ENCODE measurements at places on chromosomes 16 and 17. TPM values are rescaled to one million over a fixed set of nuclear protein-coding genes. Genes with fewer than 3 reads are reported as not detected.
A peak's percentile ranks its signal among the peaks of the same experiment; 100 is the strongest.

GRCh38 chr16:20026361-20027072, 47.2 kb downstream of the GPR139 start:
- DNase-seq = no peak

GRCh38 chr16:69005641-69006355, 99.7 kb upstream of the HAS3 start:
- no peak for DNase-seq

- DNase-seq = no peak
Measured at GRCh38 chr16:22646948-22647556, 136.4 kb downstream of the NPIPB5 start.

- no peak for DNase-seq
Measured at GRCh38 chr16:28163699-28164098, 48.1 kb downstream of the XPO6 start.

Gene KCNJ12
- total RNA-seq = under 0.01 TPM

DNA sequence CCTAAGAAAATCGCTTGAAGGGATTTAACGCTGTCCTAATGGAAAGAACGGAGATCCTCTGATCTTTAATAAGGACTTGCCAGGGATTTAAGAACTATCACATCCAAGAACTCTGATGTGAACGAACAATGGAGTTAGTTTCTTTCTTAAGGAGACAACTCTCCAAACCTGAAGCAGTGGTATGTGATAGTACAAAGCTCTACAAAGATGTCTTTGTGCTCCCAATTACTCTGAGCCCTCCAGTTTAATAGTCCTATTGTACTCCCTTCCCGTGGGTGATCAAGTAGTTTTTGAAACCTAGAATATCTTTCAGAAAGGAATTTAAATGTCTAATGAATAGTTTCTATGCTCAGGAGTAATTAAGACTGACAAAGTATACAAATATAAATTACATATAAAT, 123.8 kb downstream of the FTO start:
- DNase-seq = no peak

DNA sequence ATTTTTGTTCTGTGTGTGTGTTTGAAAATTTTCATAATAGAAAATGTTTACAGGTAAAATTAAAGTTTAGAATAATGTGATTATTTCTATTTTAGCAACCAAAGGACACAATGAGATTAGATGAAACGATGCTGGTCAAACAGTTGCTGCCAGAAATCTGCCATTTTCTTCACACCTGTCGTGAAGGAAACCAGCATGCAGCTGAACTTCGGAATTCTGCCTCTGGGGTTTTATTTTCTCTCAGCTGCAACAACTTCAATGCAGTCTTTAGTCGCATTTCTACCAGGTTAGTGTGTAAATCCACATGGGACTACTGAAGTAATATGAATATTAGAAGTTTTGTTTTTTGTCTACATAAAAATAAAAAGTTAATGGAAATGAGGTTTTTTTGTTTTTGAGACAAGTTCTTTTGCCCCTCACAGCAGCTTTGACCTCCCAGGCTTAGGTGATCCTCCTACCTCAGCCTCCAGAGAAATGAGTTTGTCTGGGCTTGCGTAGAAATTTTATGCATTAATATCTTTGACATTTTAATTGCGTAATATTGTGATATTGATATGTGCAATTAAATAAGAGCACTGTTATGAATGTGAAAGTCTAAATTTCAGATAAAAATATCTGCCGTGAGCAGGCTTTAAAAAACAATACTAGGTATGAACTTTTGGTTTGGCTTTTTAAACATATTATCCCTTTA, 68.5 kb downstream of the NF1 start:
- DNase-seq = no peak

Gene ALOX15B
- total RNA-seq = not detected

GRCh38 chr16:55622930-55623561, 32.7 kb upstream of the SLC6A2 start:
- DNase-seq = no peak

Gene PPY
- not detected for total RNA-seq

DNA sequence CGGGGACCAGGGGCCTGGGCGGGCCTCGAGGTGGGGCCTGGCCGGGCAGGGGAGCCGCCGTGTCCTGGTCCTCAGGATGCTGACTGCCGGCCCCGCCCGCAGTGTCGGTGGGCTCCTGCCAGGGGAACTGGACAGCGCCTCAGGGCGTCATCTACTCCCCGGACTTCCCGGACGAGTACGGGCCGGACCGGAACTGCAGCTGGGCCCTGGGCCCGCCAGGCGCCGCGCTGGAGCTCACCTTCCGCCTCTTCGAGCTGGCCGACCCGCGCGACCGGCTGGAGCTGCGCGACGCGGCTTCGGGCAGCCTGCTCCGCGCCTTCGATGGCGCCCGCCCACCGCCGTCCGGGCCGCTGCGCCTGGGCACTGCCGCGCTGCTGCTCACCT, 2.3 kb upstream of the PAQR4 start:
- no peak for DNase-seq

DNA sequence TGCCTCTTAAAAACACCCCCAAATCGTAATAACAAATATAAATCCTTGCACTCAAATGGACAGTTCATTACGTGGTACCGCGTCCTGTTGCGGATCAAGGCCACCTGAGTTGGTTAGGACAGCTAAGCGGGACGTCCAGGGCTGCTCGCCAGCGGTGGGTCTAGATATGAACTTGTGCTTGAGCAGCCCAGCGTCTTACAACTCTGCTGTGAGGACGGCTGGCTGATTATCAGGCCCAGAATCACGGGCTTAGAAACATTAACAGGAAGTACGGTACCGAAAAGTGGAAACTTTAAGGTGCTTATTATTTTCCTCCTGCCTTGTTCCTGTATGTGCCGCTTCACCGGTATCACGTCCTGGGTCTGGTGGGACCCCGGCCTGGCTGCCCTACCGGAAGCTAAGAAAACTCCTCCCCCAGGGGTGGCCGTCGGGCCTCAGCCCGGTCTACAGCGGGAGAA, 832 bp upstream of the SRRM2 start:
- no peak for DNase-seq

Gene KARS1
- 139 TPM for total RNA-seq

GRCh38 chr16:80997139-80997798, 9.4 kb downstream of the CMC2 start:
- DNase-seq = peak; percentile 56

Gene RAPGEFL1
- total RNA-seq = 2.6 TPM

Gene EMC6
- total RNA-seq = 12.6 TPM

GRCh38 chr16:49337814-49338350, 35.7 kb upstream of the C16orf78 start:
- DNase-seq = no peak

Gene EVPLL
- not detected for total RNA-seq

Gene DNAAF1
- total RNA-seq = not detected

Gene HBM
- not detected for total RNA-seq

DNA sequence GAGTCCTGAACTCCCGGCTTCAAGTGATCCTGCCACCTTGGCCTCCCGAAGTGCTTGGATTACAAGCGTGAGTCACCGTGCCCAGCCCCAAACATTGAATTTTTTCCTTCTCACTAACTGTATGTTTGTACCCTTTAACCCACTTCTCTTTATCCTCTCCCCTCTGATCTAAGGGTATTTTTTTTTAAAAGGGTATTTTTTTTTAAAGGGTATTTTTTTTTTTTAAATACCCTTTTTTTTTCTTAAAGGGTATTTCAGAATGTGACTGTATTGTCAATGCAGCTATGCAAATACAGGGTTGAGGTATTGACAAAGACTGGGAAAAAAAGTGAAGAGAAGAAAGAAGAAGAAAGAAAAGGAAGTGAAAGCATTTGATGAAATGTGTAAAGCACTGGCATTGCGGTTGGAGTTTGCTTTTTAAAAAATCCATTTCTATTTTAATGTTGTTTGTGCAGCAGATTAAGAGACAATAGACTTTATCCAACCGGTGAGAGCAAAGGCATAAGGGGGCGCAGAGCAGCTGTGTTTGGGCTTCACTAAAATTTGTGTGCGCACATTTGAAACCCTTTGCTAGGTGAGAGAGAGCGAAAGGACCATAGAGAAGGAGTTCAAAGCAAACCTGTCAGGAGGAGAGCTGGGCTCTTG, 42.4 kb downstream of the SYT17 start:
- DNase-seq = peak; percentile 12

- DNase-seq = no peak
Measured at GRCh38 chr17:72536788-72537187, 416.0 kb downstream of the SOX9 start.

DNA sequence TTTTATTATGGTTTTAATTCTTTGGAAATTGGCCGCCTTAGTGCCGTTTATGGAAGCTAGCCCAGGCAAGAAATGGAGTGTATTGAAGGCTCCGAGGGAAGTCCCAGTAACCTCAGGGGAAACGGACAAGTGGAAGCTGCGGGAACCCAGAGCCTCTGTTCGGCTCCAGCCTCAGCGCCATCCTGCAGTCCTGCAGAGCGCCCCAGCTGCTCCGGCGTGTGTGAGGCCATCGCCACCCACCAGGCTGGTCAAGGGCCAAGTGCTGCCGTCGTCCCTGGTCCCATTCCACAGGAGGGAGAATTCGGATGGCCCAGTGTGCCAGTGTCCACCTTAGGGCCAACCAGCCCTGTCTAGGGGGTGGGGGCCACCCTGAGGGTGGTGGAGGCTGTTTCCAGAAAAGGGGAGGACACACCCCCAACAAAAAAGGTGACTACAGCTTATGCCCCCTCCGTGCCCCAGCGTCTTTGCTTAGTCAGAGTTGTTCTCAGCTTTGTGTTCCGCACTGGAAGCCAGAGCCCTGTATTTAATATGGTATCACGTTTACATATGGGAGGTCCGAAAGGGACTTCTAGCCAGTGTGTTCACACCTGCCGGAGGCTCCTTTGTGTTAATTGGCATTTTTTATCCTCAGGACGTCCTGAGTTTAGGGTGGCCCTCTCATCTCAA, 13.0 kb downstream of the MGRN1 start:
- DNase-seq = no peak

DNA sequence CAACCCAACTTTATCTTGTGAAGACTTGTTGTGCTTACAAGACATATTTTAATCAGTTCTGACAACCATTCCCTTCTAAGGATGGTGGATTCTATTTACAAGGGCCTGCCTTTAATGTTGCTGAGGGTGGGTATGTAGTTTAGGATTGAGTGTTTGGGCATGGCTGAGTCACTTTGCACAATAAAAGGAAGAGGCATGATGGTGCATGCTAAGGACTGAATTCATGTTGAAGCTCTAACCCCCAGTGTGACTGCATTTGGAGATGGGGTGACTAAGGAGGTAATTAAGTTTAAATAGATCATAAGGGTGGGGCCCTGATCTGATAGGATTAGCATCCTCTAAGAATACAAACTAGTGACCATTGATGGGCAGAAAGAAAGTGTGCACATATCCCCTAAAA, 196.1 kb upstream of the HS3ST3A1 start:
- DNase-seq = no peak

Gene CTF1
- 3.5 TPM for total RNA-seq

- no peak for DNase-seq
Measured at GRCh38 chr17:11651089-11651488, 52.8 kb downstream of the DNAH9 start.

Gene ESRP2
- total RNA-seq = under 0.01 TPM

DNA sequence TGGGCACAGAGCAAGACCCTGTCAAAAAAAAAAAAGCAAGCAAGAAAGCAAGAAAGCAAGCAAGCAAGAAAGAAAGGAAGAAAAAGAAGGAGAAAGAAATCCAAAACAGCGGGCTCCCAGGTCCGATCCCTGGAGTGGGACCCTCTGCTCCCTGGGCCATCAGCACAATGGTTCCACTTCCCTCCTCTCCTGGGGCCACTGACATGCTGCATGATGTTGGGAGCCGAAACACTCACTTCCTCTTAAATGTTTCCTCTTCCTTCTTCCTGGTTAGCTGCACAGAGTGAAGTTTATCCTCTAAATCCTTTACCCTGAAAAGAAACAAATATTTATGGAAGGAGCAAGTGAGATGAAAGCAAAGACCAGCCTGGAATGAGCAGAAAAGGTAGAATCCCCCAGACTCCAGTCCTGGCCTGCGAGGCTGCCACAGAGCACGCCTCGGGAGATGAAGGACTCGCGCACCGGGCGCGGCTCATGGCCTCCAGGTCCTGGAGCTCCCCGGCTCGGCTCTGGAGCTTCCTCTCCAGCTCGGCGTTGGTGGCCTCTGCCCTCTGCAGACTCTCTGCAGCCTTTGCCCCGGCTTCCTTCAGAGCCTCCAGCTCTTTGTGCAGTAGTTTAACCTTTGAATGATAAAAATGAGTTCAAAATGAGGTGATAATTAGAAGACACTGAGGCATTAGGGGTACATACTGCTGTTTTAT, 19.0 kb downstream of the CCDC57 start:
- no peak for DNase-seq

- no peak for DNase-seq
Measured at GRCh38 chr17:27106347-27106981, 187.4 kb upstream of the WSB1 start.

Gene KRT25
- total RNA-seq = not detected

Gene OR3A3
- not detected for total RNA-seq

GRCh38 chr16:14499110-14499509, 130.9 kb downstream of the PARN start:
- no peak for DNase-seq

Gene SOX8
- total RNA-seq = not detected

Gene GRAPL
- total RNA-seq = 0.43 TPM

GRCh38 chr16:9203956-9204355, 112.5 kb downstream of the HAPSTR1 start:
- no peak for DNase-seq

DNA sequence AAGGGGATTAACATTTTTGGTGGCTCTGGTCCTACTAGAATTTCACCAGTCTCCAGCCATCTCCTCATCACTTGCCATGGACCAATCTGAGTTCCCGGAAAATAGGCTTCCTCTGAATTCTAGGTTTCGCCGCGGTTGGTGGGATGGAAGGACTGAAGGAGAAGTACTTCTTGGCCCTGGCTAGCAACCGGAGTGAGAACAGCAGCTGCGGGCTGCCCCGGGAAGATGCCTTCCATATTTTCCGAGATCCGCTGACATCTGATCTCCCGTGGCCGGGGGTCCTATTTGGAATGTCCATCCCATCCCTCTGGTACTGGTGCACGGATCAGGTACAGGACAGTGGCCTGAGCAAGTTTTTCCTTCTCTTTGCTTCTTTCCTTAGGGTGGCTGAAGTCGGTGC, 45.0 kb downstream of the SLC5A11 start:
- DNase-seq = no peak

Gene KRTAP4-3
- not detected for total RNA-seq

Gene CD300E
- not detected for total RNA-seq

- DNase-seq = peak; percentile 84
Measured at GRCh38 chr17:61412143-61412859, 12.7 kb downstream of the TBX2 start.

DNA sequence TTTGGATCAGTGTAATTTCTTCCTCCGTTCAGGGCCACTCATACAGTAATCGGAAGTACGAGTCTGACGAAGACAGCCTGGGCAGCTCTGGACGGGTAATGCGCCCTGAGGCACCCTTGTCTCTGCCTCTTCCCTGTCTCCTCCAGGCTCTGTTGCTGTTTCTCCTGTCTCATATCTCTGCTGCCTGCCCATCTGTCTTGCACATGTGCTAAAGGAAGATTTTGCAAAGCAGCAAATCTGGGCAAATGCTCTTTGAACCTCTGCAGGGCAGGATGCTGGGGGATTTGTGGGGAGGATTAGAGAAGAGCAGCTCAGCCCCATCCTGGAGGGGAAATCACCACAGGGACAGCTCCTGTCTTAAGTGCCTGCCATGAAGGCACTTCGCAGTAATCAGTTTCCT, 32.4 kb upstream of the POLR3E start:
- peak; percentile 76 for DNase-seq

Data from fibroblast of villous mesenchyme (primary cell).